Muscle of arm (tissue), 14 donors: ENCODE measurements at places on chromosomes 12 and 14.
A peak's percentile ranks its signal among the peaks of the same experiment; 100 is the strongest.

- DNase-seq, result no peak
Observed at GRCh38 chr12:16154990-16155389, 122.5 kb downstream of the SLC15A5 start.

GRCh38 chr12:93113317-93114006, 184.4 kb upstream of the EEA1 start:
- DNase-seq, result no peak

DNA sequence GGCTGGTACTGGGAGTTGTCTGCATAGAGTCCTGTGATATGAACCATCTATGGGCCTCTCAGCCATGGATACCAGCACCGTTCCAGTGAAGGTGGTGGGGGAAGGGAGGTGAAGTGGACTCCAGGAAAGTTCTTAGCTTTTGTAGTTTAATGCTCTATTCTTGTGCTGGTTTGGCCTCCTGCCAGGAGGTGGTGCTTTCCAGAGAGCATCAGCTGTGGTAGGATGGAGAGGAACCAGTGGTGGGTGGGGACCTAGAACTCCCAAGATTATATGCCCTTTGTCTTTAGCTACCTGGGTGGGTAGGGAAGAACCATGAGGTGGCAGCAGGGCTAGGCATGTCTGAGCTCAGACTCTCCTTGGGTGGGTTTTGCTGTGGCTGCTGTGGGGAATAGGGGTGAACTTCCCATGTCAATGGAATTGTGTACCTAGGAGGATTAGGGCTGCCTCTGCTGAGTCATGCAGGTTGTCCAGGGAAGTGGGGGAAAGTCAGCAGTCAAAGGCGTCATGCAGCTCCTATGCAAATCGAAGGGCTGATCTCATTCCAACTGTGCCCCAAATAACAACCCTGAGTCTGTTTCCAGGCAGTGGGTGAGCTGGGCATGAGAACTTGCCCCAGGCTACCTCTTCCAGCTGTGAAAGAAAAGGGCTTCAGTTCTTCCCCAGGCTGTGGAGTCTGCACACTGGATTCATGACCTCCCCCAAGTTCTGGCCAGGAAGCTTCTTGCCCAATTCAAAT, 14.2 kb downstream of the GZMH start:
- no peak for DNase-seq

DNA sequence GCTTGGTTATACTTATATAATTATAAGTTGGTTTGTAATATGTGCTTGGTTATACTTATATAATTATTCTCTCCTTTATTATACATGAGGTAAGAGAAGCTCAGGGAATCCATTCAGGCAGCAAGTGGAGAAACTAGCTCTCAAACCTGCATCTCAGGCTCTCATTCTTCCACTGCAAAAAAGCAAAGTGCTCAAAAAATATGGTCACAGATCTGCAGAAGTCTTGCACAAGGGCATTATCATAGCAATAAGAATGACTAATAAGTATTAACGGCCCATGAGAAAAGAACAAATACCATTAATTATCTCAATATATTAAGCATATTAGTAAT, 476 bp upstream of the TRAFD1 start:
- no peak for DNase-seq

DNA sequence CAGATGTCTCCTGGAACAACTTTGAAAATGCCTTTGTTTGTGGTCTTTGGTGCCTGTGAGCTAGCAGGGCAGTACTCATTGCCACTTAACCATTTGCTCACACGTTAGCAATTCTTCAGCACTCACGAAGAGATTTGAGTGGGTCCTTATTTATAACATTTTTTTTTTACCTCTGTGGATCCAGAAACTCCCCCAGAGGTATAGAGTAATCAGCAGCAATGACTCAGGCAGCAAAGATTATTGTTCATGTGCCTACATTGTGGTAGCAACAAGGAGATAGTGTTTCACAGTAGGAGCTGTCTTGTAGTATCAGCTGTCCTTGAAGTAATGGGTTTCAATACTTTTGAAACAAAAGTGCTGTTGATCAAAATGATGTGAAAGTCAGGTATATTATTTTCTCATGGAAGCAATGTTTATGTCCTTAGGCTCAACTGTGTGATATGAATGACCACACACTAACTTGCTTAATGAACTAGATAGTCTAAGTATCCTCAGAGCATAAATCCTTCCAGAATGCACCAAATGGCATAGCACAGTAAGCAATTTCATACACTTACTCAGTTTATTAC, 304.1 kb downstream of the EGLN3 start:
- DNase-seq, result no peak

DNA sequence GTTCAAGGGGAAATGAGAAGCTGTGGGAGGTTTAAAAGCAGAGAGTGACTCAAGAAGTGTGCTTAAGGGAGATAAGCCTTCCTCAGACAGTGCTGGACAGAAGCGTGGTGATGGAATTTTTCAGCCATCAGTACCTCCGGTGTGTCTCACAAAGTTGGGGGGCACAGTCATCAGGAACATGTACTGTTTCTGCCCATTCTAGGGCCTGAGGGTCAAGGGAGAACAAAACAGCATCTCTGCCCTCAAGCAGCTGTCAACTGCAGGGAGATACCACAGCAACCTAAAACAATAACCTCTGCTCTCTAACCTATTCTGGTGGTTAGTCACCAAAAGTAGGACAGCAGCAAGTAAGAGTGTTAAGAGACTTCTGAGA, 2.0 kb upstream of the STON2 start:
- DNase-seq, result no peak

- DNase-seq, result no peak
Observed at GRCh38 chr12:64760808-64761573, 1.8 kb upstream of the GNS start.

DNA sequence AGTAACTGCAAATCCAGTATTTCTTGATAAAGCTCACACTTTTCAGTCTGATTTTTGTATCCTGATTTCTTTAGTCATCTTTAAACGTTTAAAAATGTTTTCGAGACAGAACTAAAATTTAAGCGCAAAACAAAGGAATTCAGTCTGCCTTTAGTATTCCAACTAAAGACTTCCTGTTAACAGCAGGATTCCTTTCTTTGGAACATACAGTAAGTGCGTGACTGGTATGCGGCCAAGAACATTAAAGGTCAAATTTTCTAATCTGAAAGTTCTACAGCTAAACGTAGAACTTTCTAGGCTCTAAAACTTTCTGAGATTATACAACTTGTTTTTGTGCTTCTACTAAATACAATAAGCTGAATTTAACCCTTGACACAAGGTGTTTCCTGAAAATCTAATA, 9.9 kb downstream of the SAV1 start:
- DNase-seq, result peak; percentile 68

GRCh38 chr14:69710378-69710777, 56.6 kb upstream of the SRSF5 start:
- no peak for DNase-seq

GRCh38 chr14:68680541-68681051, 112.3 kb downstream of the ZFP36L1 start:
- no peak for DNase-seq

DNA sequence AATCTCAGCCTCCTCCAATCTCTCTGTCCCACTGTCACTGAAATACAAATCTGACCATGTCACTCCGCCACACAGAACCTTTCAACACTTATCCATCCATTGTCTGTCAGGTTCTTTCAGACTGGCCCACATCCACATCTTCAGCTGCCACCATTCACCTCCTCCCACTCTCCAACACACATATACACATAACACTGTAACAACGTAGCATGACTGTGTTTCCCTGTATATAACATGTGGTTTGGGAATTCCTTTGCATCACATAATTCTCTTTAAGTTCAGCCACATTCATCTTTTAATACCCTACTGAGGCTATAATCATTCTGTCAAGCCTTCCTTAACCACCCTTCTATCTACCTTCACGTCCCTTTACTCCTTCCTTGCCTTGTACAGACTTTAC, 99.2 kb downstream of the PPP2R5E start:
- no peak for DNase-seq

GRCh38 chr12:58433959-58434358, 486.3 kb downstream of the LRIG3 start:
- no peak for DNase-seq

DNA sequence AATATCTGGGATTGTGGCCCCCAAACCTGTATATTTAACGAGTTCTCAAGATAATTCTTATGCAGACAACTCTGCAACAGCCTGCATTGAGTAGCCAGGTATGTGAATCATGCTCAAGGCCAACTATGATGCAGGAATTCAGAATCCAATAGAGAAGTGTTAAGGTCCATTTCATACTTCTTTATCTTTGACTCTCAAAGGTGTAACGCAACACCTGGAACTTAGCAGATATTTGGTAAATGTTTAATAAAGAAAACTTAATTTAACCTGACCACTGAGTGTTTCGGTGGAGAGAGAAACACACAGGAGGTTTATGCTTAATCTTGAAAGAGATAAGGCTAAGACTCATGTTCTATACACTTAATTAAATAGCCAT, 156.5 kb upstream of the PLEKHG7 start:
- no peak for DNase-seq

DNA sequence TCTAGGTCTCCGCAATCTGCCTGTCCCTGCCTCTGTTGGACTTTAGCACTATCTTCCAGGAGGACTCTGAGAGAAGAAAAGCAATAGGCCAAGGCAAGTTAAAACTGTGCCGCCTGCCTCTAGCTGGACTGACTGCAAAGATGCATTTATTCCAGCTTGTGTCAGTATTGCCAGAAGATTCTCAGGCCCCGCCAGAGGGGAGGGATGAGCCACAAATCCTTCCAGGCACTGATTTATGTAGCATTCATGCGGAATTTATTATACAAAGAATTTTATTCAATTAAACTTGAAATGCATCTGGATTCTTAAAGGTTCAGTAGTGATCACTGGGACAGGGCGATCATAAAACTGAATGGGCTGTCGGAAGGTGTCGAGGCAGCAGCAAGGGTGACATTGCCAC, 19.8 kb downstream of the MMAB start:
- peak; percentile 7 for DNase-seq

DNA sequence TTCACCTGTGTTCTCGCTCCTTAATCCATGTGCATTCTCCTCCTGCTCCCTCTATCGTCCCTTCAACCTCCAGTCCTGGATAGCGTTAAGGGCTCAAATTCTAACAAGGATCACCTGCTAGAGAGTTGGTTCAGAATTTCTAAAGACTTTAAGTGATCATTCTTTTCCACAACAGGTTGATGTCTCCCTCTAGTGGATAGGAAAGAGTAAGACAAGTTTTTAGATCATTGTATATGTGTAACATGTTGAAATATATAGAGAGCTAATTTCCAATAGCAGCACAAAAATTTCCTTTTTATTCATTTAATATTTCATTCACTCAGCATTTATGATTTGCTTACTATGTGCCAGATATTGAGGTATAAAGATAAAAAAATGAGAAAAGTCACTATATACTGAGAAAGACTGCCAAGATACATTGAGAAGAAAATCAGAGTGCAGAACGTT, 9.3 kb upstream of the ESR2 start:
- DNase-seq, result peak; percentile 27

DNA sequence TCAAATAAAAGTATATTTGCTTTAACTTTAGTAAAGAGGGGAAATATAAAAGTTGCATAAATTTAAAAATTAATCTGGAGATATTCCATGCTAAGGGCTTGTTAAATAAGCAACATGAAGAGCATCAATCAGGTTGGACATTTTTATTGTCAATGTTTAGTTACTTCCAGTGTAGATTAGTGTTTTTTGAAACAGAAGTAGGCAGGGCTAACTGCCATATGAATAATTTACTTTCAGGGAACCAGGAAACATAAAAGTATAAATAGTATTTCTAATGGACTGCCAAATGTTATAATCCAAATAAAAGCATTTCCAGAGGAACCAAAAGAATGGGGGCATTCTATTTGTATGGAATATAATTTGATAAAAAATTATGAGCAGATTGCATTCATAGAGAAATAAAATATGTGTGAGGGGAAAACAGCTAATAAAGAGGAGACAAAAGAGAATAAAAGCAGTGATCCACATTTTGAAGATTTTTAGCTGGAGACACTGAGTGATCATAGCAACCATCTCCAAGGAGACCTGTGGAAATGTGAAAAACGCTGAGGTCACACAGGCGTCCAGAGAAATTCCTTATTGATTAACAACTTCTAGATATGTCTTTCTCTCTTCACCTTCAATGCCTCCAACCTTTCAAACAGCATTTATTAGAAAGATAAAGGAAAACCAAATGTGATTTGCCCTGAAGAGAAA, 70.8 kb downstream of the SRGAP1 start:
- DNase-seq, result peak; percentile 36

DNA sequence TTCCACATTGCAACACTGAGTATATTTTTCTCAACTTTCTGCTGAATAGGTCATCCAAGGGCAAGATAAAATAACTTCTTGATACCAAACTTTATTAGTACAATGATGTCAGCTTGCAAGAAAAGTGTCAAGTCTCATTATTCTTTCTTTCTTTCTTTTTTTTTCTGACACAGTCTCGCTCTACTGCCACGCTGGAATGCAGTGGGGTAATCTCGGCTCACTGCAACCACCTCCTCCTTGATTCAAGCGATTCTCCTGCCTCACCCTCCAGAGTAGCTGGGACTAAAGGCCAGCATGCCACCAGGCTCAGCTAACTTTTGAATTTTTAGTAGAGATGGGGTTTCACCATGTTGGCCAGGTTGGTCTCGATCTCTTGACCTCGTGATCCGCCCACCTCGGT, 523.4 kb downstream of the FSCB start:
- no peak for DNase-seq

DNA sequence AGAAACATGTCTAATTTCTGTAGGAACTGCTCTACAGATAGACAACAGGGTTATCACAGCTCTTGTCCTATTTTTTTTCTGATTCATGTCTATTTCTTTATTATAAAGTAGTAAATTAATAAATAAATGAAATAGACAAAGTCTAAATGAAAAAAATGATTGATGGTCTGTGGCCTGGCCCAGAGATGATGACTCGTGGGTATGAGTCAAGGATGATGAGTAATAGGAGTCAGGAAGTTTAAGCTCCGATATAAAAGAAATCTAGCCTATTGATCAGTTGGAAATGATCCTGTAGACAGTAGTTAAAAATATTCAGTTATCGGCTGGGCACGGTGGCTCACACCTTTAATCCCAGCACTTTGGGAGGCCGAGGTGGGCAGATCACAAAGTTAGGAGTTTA, 90.6 kb upstream of the RTL1 start:
- no peak for DNase-seq

GRCh38 chr14:104267895-104268294, 129.5 kb downstream of the KIF26A start:
- no peak for DNase-seq

DNA sequence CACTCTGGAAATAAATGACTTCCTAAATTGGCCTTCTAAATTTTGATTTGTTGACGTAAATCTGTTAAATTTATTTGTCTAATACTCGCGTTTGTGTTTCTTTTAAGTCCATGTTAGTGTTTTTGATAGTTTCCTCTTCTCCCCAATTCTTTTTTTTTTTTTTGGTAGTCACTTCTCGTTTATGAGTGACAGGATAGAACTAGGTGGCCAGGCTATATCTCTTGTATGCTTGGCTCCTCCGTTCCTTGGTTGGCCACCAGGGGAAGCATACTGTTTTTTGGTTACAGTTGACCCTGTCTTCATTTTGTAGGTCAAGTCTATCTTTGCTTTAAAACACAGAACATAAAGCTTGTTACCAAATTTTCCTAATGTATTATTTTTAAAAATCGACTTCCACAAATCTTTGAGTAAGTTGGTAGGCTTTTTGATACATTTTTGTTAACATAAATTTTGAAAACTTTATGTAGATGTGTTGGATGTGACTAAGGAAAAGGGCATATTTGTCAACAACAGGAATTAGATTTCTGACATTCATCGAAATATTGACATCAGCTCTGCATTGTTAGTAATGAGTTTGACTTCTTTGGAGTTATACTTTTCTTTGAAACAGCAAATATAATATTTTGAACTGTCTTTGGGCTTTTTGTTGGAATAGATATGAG, 2.2 kb downstream of the RCOR1 start:
- DNase-seq, result peak; percentile 45

- DNase-seq, result no peak
Observed at GRCh38 chr14:66979101-66979974, 209.9 kb upstream of the GARIN2 start.
